ENCODE measurements at places on chromosomes 2 and 18.

DNA sequence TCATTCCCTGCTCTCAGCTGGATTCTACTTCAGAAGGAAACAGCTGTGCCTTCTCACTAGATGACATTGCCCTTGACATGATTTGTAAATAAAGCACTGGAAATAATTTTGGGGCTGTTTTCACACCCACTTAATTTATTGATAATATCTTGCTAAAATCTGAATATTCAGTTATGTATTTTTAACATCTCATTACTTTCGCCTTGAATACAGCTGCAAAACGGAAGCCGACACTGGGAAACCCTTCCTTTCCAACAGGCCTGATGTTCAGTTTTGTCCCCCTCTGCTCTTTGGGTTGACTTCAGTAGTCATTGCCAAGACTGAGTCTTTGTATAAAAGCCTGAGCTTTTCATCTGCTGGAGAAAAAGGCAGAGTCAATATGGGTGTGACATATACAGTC, 82.7 kb downstream of the DOCK10 start:
- no peak for DNase-seq

GRCh38 chr2:85642725-85643124, 25.3 kb downstream of the SFTPB start:
- DNase-seq, result no peak

GRCh38 chr2:21244161-21244560, 120.4 kb downstream of the TDRD15 start:
- no peak for DNase-seq

DNA sequence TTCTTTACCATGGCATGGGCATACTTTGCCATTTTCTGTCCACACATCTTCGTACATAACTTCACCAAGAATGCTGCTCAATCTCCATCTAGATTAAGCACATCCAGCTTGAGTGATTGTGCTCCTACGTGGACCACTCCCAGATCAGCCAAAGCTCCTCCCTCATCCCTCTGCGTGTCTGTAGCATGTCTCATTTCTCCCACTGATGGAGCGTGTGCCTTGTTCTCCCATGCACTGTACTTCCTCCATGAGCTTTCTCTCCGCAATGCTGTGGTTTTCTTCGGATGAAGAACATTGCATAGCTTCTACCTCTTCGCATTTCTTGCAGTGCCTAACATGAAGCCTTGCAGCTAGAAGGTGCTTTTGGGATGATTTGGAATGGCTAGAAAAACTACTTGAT, 13.5 kb downstream of the CCL20 start:
- no peak for DNase-seq

DNA sequence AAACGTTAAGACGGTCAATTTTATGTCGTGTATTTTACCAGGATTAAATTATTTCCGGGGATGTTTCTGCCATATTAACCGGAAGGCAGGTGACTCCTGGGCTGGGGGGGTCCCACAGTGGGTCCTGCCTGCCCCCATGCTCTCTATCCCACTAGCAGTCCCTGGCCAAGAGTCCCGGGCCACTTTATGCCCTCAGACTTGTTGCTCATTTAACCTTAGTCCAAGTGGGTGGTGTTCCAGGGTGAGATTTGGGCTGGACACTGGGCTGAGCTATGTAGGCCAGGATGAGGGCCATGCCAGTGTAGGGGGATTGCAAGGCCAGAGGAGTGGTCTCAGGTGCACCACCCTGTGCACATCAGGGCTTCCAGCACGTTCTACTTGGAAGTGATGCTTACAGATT, 24.1 kb downstream of the TWIST2 start:
- no peak for DNase-seq

DNA sequence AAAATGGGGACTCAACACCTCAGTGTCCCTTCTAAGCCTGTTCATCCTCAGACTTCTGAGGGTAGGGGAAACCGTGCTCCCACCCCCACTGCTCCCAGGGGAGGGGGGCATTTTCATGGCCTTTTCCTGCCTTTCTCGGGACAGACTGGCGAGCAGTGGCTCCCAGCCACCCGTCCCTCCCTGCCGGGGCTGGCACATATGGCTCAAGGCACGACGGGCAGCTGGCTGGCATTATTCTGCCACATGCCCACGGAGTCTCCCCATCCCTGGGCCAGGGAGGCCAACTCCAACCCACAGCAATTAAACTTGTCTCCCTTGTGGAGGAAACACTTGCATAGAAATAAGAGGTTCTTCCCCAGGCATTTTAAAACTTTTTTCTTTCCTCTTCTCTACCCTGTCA, 148.5 kb upstream of the CBLN2 start:
- DNase-seq, result no peak

DNA sequence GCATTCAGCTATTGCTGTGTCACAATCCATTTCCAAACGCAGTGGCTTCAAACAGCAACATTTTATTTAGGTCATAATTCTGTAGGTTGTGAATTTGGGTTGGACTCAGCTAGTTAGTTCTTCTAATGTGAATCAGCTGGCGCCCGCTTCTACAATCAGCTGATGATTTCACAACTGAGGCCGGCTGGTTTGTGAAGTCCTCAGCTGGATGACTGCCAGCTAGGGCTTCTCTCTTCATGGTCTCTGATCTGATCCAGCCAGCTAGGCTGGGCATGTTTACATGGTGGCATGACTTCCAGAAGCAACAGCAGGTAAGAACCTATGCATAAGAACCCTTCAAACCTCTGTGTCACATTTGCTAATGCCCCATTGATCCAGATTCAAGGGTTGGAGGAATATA, 172.0 kb downstream of the SLC4A10 start:
- DNase-seq, result peak; percentile 15

DNA sequence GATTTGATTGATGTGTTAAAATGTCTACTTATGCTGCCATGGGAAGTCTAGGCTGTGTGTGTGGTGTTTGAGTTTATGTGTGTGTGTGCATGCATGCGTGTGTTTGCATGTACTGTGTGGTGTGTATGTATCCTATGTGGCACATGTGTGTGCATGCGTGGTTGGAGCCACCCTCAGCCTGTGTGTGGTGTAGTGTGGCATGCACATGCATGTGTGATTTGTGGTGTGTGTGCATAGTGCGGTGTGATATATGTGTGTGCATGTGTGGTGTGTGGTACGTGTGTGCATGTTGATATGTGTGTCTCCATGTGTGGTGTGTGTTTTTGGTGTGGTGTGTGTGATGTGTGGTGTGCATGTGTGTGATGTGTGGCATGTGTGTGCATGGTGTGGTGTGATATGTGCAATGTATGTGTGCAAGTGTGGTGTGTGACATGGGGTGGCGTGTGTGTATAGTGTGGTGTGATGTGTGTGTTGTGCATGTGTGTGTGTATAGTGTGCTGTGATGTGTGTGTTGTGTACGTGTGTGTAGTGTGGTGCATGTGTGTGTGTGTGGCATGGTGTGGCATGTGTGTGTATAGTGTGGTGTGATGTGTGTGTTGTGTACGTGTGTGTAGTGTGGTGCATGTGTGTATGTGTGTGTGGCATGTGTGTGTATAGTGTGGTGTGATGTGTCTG, 66.6 kb upstream of the HDAC4 start:
- DNase-seq, result no peak

- no peak for DNase-seq
These were observed 105.0 kb downstream of the IKZF2 start for GRCh38 chr2:213046431-213046830.

- DNase-seq, result no peak
These were observed 5.6 kb downstream of the MYT1L start for GRCh38 chr2:2325516-2325915.

DNA sequence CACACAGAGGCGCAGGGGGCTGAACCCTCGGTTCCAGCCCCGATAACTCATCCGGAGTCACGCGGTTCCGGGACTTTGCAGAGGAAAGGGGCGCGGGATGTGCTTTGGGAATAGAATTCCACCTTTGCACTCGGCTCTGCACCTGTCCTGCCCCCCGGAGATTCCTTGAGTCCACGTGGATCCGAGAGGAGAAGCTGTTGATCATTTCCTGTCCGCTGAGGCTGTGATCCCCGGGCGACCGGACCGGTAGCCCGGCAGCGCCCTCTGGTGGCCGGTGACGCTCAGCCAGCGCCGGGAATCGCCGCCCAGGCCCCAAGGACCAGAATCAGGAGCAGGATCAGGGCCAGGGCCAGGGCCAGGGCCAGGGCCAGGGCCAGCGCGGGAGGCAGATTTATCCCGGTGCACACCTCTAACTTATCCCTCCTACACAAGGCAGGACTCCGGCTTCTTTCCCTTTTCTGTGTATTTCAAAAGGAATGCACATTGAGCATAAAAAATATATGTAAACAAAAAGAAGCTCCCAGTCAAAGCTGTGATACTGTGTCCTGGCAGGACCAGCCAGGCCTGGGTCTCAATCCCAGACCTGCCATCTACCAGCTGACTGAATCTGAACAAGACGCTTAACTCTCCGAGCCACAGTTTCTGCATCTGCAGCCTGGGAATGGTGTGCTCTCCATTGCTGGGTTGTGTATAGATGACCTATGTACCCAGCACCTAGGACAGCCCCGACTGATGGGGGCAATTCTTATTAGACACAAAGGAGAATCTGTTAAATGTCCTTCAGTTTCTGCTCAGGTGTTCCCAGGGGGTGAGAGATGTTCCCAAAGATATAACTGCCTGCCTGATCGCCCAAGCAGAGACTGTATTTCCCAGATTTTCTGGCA, 8.5 kb upstream of the SPATA3 start:
- DNase-seq, result peak; percentile 54

- no peak for DNase-seq
These were observed 17.9 kb upstream of the GMCL1 start for GRCh38 chr2:69811591-69811990.

DNA sequence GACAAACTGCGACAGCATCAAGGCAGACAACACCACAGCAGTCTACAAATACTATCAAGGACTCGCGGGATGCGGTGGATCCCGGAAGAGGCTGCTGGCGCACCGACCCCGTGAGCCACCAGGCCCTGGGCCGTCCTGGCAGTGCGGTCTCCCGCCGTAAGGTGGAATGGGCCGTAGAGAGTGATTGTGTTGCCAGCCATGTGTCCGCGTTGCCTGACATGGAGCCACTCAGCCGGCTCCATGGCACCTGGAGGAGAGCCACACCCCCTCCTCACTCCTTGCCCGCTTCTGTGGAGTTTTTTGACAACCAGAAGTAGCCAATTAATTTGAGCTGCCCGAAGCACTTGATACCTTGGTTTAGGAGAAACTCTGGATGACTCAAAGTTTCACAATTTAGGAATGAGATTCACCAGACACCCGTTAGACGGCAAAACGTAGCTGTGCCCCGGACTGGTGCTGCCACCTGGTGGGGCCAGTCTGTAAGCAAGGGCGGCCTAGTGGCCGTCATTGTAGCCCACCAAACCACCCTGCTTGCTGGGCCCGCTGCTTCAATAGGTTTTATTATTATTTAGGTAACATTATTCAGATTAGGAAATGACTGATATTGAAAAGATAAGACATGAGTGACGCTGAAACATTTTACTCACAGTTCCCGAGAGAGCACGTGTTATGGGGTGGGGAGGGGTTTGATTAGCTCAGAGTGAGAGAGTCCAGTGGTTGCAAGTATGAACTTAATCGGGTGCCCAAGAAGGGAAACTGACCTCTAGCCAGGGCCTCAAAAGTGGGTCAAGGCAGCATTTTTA, 10.2 kb upstream of the IMP4 start:
- peak; percentile 79 for DNase-seq

DNA sequence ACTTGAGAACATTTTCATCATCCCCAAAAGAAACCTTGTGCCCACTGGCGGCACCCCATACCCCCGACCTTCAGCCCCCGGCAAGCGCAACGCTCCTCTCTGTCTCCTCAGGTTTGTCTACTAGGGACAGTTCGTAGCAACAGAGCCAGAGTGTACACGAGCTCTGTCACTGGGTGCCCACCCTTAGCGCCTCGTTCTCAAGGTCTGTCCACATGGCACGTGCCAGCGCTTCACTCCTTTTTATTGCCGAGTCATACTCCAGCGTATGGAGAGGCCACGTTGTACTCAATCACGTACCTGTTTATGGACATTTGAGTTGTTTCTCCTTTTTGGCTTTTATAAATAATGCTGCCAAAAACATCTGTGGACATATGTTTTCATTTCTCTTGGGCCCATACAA, 30.3 kb upstream of the GPC1 start:
- no peak for DNase-seq

DNA sequence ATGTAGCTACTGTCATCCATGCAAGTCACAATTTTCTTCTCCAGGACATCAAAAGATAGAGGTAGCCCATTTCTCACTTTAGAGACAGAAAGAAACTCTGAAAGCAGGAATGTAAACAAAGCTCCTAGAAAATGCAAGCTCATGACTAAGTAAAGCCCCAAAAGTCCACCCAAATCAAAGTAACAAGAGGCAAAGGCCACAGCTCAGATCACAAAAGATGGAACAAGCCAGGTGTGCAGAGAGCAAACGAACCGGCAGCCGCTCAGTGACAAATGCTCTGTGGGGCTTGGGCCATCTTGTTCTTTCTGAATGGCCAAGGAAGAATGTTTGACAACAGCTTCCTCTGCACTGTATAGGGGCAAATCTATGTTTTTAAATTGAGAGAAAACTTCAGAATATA, 201.0 kb downstream of the CYRIA start:
- DNase-seq, result no peak

DNA sequence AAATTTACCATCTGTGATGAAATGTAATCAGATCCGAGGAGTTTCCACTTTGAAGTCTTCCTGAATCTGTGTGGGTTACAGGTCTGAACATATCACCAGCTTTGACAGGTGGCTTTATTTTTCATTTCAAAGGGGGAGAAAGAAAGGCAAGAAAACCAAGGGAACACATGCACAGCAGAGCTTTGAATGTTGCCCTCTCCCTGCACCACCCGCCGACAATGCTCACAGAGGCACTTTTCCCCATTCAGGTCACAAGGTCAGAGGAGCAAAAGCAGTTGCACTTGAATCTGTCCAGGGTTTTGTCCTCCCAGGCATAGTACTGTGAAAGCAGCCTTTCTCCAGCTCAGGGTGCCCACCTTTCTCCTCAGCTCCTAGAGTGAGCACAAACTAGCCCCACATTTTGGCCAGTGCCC, 130.2 kb downstream of the OSR1 start:
- no peak for DNase-seq

DNA sequence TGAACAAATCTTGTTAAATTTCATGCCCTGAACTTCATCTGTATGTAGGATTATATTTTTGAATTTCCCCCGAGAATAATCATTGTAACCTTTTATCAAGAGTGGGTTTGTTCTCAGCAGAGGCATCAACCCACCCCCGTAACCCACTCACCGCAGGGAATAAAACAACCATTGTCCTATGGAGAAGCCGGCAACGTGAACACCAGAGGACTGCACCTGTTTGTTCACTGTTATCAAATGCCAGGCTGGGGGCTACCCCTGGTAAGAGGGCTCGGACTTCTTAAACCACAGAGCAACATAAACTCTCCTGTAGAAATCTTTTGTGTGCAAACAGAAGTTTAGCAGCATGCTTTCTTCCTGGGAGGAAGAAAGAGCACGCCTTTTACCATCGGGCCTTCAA, 610.4 kb downstream of the ERBB4 start:
- no peak for DNase-seq
